ENCODE measurements at places on chromosomes 7 and 10.
A peak's percentile ranks its signal among the peaks of the same experiment; 100 is the strongest.

- DNase-seq, result no peak
Observed at GRCh38 chr7:104898434-104898833, 115.6 kb upstream of the KMT2E start.

GRCh38 chr7:121544726-121545125 lies 148.6 kb upstream of the FAM3C start:
- DNase-seq, result peak; percentile 93

DNA sequence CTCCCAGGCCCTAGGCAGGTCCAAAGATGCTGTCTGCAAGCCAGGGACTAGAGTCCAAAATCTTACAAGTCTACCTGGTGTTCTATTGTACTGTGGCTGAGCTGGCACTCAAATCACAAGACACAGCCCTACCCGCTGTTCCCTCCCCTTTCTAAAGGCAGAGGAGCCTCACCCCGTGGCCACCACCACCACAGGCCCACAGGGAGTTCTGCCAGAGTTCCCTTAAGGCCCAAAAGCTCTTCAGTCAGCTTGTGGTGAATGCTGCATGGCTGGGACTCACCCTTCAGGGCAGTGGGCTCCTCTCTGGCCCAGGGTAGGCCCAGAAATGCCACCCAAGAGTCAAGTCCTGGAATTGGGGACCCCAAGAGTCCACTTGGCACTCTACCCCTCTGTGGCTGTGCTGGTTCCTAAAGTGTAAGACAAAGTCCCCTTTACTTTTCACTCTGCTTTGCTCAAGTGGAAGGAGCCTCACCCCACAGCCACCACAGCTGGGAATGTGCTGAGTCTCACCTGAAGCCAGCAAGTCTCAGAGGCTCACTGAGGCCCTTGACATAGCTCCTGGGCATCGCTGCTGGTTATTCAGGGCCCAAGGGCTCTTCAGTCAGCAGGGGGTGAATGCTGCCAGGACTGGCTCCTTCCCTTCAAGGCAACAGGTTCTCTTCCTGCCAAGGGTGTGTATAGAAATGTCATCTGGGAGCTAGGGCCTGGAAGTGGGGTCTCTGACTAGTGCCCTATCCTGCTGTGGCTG lies 48.8 kb upstream of the PSAP start:
- DNase-seq, result no peak

DNA sequence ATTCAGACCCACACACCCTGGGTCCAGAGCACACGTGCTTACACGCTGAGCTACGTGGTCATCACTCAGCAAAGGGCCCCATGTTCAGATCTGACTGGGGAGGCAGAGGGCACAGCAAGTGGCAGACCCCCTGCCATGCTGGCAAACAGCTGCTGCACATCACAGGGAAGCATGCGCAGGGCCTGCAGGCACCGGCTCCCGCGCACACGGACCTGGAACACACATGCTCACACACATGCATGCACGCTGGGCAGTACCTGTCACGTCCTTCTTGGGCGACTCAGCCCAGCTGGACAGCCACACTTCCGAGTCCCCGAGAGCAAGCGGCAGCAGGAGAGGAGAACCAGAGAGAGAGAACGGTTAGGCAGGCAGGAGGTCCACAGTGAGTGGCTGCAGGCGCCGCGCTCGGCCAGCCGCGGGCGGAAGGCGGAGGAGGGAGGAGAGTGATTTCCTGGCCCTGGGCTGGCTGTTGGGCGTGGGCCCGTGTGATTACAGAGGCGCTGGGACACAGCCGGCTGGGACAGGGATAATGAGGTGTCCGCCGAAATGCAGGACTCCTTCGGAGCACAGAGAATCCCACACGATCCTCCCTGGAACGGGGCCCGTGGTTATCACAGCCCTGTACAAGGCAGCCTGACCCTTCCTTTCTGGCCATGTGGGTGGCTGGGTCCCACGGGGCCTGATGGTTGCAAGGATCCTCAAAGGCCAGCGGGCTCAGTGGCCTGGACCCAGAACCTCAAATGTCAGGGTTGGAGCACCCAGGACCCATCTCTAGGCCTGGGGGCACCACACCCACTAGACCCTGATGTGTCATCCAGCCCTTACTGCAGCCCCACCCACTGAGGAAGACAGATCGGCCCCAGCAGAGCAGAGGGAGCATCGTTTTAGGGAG lies 175.1 kb downstream of the NEURL1 start:
- DNase-seq, result peak; percentile 79

- peak; percentile 83 for DNase-seq
Observed at GRCh38 chr7:85172530-85172941, 14.3 kb downstream of the SEMA3D start.

GRCh38 chr7:112882991-112883390 lies 92.8 kb upstream of the TMEM168 start:
- no peak for DNase-seq

- DNase-seq, result no peak
Observed at GRCh38 chr10:132590752-132591121, 53.1 kb downstream of the INPP5A start.

DNA sequence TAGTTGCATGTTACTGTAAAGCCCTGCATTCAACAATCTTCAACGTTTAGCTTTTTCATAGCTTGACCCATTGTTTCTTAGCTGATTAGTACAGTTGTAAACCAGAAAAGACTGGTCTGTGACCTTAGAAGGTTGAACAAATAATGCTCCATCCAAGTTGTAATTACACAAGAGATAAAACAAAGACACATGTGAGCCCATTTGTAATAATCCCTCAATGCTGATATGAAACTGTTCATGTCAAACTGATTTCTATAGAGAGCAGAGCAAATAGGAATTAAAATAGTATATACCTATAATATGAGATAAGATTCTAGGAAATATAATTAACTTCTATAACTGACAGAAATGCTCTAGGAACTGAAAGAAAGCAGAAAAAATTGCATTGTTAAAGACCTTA lies 94.7 kb upstream of the SLC25A13 start:
- no peak for DNase-seq

DNA sequence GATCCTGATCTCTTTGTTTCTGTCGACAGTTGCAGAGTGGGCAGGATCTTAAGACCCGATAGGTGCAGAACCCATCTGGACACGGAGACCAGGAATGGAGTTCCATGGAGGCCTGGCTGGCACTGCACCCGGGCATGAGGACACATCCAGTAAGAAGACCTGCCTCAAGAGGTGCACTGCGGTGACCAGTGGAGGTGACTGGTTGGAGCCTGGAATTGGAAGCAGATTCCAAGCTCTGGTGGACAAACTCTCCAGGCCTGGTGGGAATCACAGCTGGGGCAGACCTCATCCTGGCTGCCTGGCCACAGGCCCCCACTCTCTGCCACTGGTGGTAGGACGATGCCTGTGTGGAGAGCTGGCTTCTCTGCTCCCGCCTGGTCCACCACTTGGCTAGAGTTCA lies 31.0 kb downstream of the ZNF775 start:
- no peak for DNase-seq

GRCh38 chr10:114258274-114258840 lies 19.3 kb downstream of the VWA2 start:
- DNase-seq, result no peak

- DNase-seq, result no peak
Observed at GRCh38 chr10:132536241-132536876, 1.2 kb upstream of the INPP5A start.

DNA sequence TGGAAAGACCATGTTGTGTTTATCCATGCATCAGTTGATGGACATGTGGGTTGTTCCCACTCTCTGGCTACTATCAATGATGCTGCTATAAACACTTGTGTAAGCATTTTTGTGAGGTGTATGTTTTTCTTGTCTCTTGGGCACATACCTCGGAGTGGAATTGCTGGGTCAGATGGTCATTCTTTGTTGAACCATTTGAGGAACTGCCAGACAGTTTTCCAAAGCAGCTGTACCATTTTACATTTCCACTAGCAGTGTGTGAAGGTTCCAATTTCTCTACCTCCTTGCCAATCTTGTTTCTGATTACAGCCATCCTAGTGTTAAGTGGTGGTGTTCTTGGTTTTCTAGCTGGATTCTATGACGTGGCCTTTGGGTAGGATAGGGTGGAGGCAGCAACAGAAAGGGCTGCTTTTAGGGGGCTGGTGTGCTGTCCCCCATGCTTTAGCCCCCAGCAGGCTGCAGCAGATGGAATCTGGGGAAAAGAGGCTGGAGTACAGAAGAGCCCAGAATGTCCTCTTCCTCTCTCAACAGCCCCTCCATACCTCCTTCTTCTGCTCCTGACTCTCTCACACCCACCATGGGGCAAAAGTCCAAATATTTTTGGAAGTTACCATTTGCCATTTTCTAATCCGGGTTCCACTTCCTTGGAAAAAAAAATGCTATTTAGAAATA lies 352.7 kb downstream of the FRMD4A start:
- DNase-seq, result no peak

- DNase-seq, result peak; percentile 1
Observed at GRCh38 chr10:129096065-129096984, 370.7 kb upstream of the MGMT start.

DNA sequence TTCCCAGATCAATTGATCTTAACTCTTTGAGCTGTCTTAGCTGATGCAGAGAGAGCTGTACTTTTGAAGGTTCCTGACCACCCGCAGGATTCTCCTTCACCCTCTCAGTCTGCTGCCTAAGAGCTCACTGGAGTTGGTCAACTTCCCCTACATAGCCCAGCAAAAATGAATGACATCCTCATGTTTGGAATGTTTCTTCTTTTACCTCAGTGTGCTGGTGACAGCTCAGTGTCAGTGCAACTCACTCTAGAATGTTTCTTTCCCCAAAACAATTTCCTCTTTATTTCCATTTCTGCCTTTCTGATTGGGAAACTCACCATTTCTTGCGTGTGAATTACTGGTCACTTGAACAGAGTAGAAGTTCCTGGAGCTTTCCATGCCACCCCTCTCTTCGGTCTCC lies 48.7 kb downstream of the LSMEM1 start:
- DNase-seq, result peak; percentile 9

DNA sequence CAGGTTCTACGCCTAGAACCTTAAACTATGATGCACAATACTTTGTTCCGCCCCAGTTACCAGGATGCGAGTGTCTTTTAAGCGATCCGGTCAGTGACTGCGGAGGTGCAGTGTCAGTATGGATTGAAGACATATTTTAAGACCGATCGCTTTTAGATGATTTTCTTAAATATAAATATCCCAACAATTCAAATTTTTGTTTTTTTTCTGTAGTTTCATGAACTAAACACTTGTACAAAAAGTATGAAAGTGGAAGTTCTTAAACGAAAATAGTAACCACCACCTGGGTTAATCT lies 835 bp downstream of the COMMD3 start:
- DNase-seq, result no peak

DNA sequence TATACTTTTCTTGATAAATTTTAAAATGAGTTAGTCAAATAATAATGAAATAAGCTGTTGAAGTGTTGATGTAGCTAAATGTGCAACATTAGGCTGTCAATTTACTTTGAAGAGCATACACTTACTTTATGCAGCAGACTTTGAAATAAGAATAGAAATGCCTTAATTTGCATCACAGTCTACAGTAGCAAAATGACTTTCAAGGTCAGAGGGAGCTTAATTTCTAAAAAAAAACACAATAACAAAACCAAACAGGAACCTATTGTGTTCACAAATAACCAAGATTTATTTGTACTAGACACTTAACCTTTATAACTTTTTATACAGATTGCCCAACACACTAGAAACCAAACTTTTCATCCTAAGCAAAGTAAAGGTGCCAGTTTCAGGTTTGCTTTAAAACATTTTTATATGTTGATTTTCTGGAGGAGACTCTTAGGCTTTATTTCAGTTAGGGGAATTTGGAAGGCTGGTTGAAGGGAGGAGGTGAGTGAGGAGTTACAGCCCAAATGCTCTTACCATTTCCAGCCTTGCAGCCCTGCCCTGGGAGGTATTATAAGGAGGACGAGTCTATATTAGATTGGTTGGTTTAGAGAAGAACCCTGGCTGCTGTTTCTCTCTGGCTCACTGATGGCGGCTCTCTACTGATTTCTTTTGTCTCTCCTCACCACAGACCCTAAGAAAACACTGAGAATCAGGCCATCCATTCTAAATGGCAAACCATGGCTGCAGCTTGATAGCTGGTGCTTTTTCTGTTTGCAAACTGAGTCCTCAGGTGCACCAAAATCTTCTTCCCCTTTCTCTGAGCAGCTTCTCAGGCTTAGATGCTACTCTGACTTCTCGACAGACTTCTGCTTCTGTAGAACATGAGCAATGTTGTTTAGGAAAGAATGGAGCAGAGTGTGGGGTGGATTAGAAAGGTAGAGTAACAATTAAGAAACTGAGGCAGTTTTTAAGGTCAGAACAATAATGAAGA lies 55.2 kb upstream of the RPA3 start:
- no peak for DNase-seq

GRCh38 chr7:2471396-2471795 lies 4.8 kb downstream of the GRIFIN start:
- no peak for DNase-seq

- no peak for DNase-seq
Observed at GRCh38 chr7:106965108-106965507, 79.4 kb upstream of the PRKAR2B start.

DNA sequence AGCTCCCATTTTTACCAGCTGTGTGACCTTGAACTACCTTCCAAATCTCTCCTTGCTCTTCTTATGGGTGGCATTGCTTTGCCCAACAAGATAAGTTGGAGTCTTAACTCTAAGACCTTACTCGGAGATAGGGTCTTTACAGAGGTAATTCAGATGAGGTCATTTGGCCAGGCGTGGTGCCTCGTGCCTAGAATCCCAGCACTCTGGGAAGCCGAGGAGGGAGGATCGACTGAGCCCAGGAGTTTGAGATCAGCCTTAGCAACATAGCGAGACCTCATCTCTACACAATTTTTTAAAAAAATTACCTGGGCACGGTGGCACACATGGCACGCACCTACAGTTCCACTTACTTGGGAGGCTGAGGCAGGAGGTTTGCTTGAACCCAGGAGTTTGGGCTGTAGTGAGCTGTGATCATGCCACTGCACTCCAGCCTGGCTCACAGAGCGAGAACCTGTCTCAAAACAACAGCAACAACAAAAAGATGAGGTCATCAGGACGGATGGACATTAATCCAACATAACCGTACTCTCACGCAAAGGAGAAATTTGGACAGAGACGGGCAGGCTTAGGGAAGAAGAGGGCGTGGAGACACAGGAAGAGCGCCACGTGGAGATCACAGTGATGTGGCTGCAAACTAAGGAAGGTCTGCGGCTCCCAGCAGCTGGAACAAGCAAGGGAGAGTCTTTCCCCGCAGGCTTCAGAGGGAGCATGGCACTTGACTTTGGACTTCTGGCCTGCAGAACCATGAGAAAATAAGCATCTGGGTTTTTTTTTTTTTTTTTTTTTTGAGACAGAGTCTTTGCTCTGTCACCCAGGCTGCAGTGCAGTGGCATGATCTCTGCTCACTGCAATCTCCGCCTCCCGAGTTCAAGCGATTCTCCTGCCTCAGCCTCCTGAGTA lies 122.3 kb upstream of the CARD11 start:
- DNase-seq, result no peak

GRCh38 chr7:158248816-158249215 lies 338.8 kb downstream of the PTPRN2 start:
- no peak for DNase-seq

DNA sequence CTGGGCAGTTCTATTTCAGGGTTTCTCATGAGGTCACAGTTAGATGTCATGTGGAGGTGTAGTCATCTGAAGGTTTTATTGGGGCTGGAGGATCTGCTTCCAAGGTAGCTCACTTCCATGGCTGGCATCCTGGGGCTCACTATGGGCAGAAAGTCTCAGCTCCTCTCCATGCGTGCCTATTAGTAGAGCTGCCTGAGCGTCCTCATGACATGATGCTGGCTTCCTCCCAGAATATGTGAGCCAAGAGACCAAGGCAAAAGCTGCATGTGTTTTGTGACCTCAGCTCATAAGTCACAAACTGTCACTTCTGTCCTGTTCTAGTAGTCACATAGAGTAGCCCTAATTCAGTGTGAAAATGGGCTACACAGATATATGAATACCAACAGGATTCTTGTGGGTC lies 524.4 kb downstream of the SUGCT start:
- peak; percentile 11 for DNase-seq

All from HFFc6 (cell line).